ENCODE measurements at places on chromosomes 2 and 18.

GRCh38 chr2:193818801-193819499 lies 1624.2 kb upstream of the TMEFF2 start:
- no peak for DNase-seq

- no peak for DNase-seq
These were observed 4.4 kb upstream of the SPRED2 start for GRCh38 chr2:65436824-65437221.

GRCh38 chr18:13320096-13320495 lies 101.5 kb downstream of the LDLRAD4 start:
- DNase-seq, result no peak

GRCh38 chr18:75360215-75360614 lies 67.3 kb downstream of the SMIM21 start:
- no peak for DNase-seq

DNA sequence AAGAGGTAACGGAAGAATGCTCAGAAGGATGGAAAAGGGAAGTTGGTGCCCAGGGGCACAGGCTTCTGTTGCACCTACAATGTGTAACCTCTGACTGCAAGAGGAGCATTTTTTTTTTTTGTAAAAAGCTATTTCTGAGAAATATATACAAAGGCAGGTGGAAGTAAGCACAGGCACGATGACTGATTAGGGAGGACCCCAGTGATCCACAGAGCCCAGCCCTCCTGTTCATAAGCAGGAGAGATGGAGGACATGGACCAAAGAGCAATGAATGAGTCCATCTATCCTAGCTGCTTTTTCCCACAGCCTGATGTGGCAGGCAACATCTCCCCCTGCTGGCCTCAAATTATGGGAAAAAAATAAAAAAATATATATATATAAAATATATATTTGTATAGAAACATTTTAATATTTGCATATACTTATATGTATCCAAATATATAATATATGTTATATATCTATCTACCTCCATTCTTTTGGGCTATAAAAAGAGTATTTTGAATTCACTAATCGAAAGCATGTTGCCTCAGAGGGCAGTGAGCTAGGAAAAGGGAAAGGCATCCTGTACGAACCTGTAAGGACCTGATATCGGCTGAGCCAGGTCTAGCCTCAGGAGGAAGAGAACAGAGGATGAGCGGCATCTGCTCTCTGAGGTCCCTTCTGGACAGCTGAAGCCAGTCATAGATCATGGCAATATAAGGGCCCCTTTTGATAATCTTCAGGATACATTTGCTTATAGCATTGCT lies 166.0 kb upstream of the STK17B start:
- no peak for DNase-seq

DNA sequence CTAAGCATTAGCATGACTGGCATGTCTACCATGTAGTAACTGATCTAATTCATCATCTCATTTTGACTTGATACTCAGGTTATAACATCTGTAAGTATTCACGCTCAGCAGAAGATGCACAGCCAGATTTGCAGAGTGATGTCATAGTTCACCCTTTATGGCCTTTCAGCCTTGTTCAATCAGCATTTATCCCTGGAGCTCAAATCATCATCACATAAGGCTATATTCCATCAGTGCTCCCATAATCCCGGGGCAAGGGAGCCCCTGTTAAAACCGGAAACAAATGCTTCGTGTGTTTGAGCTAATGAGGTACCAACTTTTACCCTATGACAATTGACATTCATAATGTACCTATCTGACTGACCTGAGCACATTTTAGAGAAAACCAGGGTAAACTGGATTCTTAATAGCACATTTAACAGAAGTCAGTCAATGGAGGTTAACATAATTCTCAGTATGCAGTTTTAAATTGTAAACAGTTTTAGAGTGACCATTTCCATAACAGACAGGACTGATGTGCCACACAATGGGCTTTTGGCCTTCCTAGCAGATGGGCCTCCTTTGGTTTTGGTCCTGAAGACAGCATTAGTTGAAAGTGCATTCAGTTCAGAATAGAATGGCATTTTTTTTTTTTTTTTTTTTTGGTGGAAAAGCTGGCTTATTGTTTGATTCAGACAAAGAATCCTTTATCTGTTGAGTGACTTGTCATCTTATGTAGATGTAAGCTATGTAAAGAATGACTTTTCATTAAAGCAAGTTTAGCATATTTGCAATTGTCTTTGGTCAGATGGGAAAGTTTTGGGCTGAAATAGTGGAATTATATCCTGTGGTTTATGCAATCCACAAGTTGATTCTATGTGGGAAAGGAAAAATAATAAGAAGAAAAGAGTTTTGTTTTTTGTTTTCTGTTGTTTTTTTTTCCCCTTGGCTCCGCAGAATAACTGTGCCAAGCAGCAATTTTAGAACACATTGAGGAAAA lies 866.0 kb upstream of the ACVR2A start:
- no peak for DNase-seq

GRCh38 chr2:42124011-42124785 lies 45.0 kb upstream of the EML4 start:
- no peak for DNase-seq

GRCh38 chr2:202762556-202762955 lies 109.0 kb downstream of the ICA1L start:
- no peak for DNase-seq

DNA sequence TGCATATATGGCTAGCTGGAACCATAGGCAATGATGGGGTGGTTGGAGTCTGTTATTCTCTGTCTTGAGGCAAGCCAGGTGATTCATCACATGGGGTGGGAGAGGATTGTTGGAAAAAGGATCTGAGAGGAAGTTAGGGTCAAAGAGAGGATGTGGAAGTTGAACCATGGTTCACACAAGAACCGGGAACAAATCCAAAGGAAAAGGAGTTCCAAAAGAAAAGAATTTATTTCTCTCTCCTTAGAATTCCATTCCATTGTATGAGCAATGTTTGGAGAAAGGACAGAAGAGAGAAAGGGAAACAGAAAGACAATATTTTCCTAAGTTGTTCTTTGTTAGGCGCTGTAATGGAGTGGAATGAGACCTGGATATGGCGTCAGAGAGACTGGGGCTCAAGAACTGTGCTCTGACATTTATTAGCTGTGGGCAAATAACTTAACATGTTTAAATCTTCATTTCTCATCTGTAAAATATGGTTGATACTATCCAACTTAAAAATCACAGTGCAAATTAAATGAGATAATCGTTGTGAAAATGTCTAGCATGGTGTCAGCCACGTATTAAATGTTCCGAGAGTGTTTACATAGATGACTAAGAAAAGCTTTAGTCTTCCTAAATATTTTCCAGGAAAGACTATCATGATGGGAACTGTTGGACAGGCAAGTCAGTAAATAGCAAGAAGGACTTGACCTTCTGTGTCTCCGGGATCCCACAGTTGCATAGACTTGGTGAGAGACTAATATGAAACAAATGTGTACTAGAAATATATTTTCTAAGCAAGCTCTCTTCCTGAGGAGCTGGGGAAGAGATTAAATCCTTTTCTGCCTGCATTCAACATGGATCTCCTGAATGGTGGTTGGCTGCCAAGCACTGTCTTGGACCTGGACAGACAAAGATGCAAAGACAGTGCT lies 71.4 kb downstream of the TRIB2 start:
- no peak for DNase-seq

- DNase-seq, result no peak
These were observed 39.3 kb downstream of the PELI1 start for GRCh38 chr2:64104933-64105332.

- no peak for DNase-seq
These were observed 182.0 kb downstream of the TCF4 start for GRCh38 chr18:55405893-55406406.

DNA sequence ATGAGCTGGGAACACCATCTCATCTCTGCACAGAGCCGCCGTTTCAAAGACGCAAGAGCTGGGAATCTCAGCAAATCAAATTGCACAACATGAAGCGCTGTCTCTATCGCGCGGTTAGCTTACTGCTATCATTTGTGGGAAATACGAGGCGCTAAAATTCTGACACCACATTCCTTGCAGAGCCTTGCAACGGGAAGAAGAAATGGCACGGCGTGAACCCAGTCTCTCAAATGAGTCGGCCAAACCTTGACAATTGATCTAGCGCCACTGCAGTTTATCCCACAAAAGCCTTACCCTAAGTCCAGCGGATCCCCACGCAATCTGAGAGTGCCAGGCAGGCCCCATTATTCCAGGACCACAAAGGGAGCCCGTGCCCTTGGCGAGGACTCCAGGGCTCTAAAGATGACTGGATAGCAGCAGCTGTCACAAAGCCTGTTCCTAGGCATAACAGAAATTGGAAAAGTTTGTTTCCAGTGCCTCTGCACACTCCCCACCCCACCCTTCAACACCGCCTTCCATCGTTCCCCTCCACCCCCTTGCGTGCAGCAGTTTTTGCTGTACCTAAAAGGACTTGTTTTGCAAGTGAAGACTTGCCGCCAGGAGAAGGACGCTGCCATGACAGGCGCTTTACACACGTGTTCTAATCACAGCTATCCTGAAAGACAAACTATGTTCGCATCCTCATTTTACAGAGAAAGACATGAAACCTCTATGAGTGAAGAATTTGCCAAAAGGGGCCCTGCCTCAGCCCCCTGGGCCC lies 252.4 kb downstream of the EIPR1 start:
- DNase-seq, result no peak

- DNase-seq, result no peak
These were observed 268.2 kb downstream of the PRKCE start for GRCh38 chr2:45919711-45920111.

DNA sequence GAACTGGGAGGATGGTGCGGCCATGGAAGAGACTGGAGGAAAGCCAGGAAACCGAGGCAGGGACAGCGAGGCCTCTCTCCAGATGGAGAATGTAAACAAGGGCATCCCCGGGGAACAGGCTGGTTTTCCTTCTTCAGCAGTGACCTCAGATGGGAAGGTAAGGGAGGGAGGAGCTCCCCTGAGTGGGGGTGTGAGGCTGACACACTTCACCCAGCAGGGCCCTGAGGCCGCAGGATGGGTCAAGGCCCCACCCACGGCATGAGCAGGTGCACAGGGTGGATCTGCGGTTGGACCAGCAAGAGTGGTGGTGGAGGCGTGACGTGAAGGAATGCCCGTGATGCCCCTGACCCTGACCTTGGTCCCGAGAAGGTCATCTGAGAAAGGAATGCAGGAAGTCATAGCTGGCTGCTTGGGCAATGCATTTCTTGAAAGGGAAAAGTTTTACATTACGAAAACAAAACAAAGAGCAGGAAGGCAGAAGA lies 48.1 kb downstream of the ADCY3 start:
- DNase-seq, result no peak

GRCh38 chr2:109129356-109129920 lies 433 bp downstream of the SH3RF3 start:
- DNase-seq, result no peak

DNA sequence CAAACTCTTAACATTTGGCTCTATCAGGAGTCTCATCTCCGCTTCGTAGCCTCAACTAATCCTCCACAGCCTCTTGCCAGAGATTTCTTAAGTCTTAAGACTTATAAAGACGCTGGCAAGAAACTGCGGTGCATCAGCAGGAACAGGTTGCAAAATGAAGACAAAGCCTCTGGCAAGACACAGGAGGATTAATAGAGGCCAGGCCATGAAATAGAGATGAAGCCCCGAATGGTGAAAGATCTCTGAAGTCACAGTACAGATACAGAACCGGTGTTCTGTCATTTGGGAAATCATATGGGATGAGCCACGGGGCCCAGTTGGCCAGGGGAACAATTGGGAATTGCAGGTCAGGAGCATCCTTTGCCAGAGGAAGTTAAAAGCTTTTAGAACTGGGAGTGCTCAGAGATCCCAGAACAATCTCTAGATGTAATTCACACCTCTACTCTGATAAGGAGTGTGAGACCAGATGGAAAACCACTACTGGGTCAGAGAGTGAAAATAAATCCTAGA lies 190.9 kb upstream of the FOSL2 start:
- no peak for DNase-seq

DNA sequence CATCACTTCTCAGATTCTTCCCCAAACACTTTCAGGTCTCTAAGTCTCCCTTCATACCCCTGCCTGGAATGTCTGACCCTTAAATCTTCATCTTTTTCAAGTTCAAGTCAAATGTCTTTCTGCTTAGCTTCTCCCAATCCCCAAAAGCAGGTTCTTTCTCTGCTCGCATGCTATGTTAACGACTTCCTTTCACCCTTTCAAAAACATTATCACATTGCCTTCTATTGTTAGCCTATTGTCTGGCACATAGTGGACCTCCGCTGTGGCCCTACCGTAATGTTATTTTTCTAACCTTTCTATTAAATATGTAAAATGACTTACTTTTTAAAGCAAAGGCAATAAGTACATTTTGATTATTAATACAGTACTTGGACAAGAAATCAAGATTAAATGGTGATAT lies 2.2 kb downstream of the CDKL4 start:
- DNase-seq, result no peak

DNA sequence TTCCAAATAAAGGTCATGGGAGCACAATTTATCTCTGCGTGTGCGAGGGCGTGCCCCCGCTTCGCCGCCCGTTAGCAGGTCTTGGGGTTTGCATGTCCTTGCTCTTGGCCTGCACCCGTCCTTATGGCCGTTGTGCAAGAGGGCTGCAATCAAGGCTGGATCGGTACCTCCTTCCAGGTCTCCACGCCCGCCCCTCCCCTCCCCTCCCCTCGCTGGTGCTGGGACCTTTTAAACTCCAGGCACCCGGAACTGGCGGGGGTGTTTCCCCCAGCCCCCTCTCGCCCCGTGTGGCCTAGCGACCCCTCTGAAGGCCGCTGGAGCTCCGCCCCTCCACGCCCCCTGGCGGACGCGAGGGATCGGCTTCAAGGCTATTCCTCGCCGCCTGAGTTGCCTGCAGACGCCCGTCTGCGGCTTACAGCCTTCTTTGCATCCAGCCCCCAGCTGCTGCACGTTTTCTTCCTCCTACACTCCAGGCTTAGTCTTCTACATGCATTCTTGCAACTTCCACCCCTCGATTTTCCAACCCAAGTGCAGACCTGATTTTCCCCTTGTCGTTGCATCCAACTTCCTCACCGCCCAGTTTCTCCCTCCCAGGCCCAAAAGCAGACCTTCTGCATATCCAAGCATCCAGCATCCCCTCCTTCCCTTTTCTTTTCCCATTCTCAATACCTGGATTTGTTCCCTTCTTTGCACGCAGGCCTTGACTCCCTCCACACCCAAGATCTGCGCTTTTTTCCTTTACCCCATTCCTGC lies 577 bp downstream of the IDH1 start:
- peak; percentile 71 for DNase-seq

GRCh38 chr2:100013892-100014677 lies 128.3 kb downstream of the AFF3 start:
- DNase-seq, result no peak

GRCh38 chr2:25493207-25493606 lies 151.5 kb upstream of the DNMT3A start:
- no peak for DNase-seq

DNA sequence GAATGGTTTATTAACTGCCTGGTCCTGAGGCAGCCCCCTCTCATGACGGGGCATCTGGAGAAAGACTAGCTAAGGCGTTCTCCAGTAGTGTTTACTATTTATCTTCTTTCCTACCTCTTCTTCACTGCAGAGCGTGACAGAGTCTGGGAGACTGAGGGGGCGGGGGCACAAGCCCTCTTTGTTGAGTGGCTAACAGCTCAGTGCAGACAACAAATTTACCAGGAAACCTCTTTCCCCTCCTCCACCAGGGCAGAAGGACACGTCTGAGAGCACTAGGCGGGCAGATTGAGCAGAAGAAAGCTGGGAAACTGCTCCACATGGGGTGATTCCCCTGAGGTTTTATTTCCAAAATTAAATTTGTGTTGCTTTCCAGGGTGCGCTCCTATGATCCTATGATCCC lies 322.1 kb downstream of the CNTNAP5 start:
- DNase-seq, result no peak

GRCh38 chr2:239898292-239898925 lies 126.7 kb downstream of the NDUFA10 start:
- no peak for DNase-seq

GRCh38 chr2:11456251-11456650 lies 9.7 kb downstream of the E2F6 start:
- no peak for DNase-seq

Measured in activated effector memory CD4-positive, alpha-beta T cell treated with Interleukin-2 at 50 U/mL for 16 hours (primary cell).